ENCODE measurements at places on chromosomes 3 and 15.

GRCh38 chr3:46860810-46861604 lies 2.2 kb downstream of the MYL3 start:
- DNase-seq: no peak

DNA sequence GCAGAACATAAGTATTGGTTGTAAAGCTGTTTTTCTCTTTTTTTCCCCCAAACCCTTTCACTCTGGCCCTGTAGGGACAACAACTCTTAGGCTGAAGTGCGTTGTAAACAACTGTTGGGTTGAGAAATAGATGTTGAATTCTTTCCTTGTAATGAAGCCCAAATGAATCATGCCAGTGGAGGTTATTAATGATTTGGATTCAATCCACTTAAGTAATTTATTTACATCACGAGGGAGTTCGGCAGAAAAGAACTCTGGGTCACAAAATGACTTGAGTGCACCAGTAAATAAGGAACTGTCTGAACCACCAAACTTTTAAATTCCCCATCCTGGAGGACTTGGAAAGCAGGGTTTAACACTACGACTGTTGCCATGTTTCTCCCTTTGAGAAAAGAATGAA lies 218.9 kb downstream of the PDZRN3 start:
- no peak for DNase-seq

DNA sequence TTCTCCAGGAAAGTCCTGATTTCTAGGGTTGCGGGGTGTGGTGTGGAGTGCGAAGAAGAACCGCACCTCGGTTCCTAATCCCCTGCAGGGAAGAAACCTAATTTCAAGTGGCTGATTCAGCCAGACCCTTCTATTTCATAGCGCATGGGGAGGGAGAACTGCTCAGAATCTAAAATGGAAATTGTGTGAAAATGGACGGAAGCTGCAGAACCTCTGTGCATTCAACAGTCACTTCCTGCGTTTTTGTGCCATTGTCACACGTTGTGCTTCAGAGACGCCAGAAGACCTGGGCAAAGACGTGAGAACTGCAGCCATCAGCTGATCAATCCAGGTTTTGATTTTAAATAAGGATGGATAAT lies 1.2 kb downstream of the SIDT1 start:
- DNase-seq: peak; percentile 43

GRCh38 chr15:89851673-89852341 lies 37.2 kb upstream of the ANPEP start:
- peak; percentile 46 for DNase-seq

GRCh38 chr15:39896846-39897245 lies 23.2 kb downstream of the GPR176 start:
- DNase-seq: no peak

GRCh38 chr3:189842681-189843602 lies 211.8 kb downstream of the TP63 start:
- no peak for DNase-seq

GRCh38 chr3:128923576-128923975 lies 44.2 kb downstream of the ACAD9 start:
- DNase-seq: no peak

DNA sequence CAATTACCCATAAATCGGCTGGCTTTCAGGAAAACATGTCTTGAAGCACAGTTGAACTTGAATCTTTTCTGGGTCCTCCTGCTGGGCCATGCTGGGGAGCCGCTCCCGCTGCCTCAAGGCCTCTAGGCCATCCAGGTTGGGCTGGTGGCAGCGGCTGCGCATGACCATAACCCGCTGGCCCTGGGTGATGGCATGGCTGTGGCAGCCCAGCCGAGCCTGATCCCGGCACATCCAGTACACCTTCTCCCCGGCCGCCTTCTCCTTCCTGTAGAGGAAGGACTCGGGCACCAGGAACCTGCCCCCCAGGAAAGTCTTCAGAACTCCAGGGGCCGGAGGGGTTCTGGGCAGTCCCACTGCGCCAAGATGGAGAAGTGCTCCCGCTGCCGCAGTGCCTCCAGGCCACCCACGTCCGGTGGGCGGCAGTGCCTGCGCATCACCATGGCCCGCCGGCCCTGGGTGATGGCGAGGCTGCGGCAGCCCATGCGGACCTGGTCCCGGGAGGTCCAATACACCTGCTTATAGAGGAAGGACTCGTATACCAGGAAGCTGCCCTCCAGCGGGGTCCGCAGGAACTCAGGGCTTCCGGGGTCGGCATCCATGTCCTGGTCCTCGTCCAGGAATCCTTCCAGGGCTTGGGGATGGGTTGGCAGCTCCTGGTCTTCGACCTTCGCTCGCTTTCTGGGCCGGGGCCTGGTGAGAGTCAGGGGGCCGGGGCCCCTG lies 84.3 kb upstream of the FXR1 start:
- no peak for DNase-seq

DNA sequence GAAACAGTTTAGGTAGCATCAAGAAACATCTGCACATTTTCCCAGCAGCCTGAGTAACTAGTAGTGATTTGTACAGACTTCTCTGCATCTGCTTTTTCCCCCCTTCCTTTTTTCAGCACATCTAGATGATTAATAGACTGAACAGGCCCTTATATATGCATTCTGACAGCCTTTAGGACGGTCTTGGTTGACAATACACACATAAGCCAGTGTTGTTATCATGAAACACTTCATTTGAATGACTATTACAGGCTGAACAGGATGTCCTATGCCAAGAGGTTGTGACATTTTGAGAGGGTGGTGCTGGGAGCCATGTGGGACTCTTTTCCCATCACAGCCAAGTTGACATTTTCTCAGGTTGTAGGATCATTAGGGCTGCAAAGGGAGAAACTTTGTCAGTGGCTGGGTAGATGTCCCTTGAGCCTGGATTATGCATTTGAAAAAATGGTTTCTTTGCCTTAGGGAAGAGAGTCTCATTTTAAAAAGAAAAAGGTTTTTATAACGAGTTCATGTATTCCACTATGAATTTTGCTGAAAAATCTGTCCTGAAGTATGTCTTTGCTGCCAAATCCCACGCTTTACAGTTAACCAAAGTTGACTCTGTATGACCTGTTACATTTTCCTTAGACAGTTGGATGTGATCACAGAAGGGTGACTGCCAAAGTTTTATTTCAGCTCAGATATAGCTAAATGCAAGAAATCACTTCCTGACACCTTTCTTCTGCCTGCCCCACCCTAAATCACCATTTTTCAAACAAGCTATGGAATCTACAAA lies 73.7 kb downstream of the FILIP1L start:
- DNase-seq: no peak

DNA sequence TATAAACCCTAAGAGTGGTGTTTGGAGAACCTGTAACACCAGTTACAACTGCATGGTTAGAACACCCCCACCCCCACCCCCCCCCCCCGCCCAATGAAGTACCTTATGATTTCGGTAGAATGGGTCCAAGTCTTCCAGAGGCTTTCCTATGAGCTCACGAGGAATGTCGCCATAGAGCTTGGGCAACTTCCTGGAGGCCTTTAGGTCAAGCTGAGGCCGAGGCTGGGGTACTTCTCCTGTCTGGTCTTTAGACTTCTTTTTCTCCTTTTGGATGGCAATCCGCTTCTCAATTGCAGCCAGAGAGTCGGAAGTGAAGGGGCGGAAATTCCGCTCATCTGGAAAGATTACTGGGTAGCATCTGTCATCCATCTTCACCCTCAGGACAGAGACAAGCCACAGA lies 101.8 kb downstream of the SCN11A start:
- DNase-seq: no peak

DNA sequence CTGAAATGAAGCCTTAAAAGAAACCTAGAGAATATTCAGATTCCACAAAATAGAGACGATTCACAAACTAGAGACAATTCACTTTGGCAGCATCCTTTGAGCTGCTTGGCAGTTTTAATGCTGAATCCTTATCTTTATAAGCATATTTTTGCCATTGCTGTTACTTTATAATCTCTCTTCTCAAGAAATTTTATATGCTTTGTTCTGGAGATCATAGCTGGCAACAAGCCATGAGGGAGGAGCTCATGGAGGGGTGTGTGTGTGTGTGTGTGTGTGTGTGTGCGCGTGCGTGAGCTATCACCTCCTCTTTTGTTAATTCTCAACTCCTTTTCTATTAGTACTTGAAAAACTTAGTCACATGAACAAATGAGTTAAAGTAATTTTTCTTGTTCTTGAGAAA lies 495.0 kb upstream of the RGMA start:
- DNase-seq: no peak

GRCh38 chr15:48803877-48804276 lies 7.0 kb downstream of the CEP152 start:
- DNase-seq: no peak

DNA sequence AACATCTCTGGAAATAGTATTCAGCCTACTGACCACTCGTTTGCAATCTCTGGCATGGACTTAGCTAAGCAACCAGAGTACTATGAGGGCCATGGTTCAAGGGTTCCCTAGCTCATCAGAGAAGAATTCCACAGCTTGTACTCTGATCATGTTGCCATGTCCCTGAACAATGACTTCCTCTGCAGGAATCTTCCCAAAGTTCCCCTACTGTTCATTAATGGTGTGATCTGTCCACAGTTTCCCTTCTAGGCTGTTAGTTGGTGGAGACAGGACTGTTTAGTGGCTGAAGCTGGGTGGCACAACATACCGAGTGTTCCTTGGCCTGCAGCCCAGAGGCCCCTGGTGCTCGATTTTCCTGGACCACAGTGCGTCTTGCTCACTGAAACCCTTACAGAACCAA lies 44.4 kb upstream of the GALNT15 start:
- no peak for DNase-seq

DNA sequence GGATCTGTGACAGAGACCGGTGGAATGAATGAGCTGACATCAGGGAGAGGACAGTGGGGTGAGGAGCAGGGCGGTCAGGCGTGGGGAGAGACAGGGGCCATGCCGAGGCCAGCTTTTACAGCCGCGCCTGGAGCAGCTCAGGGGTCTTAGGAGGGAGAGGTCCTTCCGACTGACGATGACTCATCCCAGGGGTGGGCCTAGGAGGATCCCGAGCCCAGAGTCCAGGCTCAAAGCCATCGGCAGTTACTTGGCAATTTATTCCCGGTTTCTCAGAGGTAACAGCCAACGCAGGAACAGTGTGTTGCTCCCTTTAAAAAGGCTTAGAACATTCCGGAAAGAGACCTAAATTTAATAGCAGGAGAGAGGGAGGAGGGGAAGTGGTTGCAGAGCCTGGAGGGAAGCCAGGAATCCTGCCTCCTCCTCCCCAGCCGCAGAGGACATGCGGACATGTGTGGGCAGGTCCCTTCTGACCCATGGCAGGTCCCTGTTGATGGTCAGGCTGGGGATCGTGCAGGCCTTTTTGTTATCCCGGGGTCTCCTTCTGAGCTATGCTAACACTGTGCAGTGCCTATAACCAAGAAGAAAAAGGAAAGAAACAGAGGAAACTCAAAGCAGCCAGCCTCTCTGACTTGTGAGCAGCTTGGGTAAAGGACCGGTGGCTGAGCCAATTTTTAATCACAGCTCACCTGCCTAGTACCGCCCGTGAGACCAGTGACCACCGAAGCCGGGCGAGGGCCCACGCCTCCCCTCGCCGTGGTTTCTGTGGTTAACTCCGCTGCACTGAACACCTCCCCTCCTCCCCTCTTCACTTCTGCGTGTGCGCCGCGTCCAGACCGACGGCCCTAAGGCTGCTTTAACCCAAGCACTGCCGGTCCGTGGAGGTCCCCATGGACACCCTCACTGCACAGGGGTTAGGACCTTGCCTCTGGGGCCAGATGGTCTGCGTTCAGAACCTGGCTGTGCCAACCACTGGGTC lies 392.4 kb upstream of the PROK2 start:
- DNase-seq: peak; percentile 69

GRCh38 chr3:58742239-58742638 lies 75.7 kb upstream of the FAM3D start:
- DNase-seq: no peak

GRCh38 chr3:19522305-19522704 lies 374.0 kb downstream of the KCNH8 start:
- DNase-seq: no peak

- DNase-seq: no peak
Measured at GRCh38 chr15:82970696-82971095, 15.3 kb upstream of the RAMAC start.

- DNase-seq: no peak
Measured at GRCh38 chr3:141413801-141414689, 45.7 kb downstream of the ZBTB38 start.

Data from GM10248 (cell line).